Suppressor macrophage treated with lipopolysaccharide for 4 hours (primary cell): ENCODE measurements at places on chromosomes 6 and 20.

- peak; percentile 82 for DNase-seq
Measured at GRCh38 chr6:3748208-3749066, 3.1 kb downstream of the PXDC1 start.

DNA sequence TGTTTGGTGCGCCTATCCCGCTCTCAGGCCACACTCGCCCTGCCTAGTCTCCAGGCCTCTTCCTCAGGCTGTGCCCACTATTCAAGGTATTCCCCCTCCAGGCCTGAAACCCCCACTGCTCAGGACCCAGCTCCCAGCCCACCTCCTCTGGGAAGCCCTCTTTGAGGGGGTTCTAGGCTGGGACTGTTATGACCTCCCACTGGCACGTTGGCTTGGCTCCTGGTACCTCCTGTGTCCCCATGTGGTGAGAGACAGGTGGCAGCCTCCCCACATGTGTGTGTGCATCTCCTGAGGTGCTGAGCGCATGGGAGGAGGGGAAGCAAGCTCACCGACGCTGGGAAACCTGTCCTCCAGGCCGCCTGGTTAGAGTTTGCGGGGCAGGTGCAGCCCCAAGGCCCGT is 82.5 kb downstream of the EDN3 start:
- no peak for DNase-seq

DNA sequence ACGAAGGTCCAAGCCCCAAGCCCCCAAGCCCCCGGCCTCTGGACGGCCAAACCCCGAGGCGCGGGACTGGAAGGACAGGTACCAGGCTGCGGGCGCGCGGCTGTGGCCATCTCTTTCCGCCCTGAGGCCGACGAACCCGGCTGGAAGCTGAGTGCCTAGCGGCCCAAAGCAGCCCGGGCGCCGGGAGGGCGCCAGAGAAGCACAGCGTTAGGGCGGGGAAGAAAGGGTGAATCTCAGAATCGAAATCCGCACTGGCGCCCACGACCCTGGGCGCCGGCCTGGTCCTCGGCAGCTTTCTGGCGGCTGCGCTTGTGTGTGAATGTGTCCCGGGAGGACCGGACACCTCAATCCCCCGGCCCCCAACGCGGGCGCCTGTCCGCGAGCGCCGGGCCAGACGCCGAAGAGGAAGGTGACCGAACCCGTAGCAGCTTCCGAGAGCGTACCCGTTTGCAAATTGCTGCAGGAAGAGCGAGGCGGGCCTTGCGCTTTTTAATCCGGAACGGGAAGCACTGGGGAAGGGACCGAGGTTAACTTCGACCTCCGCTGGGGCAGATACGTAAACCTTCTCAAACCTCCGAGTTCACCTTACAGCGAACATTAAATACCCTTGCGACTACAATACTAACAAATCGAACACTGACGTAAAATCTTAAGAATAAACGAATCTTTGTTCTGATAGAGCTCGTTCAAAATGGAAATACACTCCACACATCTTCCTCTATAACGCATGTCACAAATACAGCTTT is 2.9 kb downstream of the NRN1 start:
- peak; percentile 64 for DNase-seq

DNA sequence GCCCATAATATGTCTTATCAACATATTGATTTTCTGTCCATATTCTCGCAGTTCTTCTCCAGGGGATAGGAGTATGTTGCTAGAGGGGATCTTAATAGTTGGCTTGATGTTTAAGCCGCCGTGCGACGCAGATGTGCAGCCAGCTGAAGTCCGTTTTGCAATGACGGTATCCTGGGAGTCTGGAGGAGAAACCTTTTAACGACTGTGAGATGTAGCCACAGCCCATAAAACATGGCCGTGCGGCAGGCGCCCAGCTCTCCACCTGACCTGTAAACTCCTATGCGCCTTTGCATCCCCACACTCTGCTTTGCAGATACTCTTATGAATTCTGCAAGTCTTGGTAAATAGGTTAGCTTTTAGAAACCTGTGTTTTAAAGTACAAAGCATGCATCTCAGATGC is 36.9 kb downstream of the BMP6 start:
- no peak for DNase-seq

DNA sequence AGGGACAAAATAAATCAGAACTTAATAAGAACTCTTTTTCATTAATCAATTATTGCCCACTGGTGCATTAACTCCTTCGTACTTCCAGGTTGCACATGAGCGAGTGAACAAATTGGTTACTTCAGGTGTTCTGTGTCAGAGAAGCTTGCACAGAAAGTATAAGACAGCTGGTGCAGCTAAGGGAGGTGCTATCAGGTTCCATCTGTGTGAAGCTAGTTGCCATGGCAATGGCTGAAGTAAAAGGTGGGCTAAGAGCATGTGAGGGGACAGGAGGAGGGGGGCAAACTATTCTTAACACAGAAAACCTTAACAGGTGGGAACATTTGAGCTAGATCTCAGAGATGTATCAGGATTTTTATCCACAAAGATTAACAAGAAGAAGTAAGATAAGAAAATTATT is 81.6 kb downstream of the MANEA start:
- DNase-seq, result no peak

DNA sequence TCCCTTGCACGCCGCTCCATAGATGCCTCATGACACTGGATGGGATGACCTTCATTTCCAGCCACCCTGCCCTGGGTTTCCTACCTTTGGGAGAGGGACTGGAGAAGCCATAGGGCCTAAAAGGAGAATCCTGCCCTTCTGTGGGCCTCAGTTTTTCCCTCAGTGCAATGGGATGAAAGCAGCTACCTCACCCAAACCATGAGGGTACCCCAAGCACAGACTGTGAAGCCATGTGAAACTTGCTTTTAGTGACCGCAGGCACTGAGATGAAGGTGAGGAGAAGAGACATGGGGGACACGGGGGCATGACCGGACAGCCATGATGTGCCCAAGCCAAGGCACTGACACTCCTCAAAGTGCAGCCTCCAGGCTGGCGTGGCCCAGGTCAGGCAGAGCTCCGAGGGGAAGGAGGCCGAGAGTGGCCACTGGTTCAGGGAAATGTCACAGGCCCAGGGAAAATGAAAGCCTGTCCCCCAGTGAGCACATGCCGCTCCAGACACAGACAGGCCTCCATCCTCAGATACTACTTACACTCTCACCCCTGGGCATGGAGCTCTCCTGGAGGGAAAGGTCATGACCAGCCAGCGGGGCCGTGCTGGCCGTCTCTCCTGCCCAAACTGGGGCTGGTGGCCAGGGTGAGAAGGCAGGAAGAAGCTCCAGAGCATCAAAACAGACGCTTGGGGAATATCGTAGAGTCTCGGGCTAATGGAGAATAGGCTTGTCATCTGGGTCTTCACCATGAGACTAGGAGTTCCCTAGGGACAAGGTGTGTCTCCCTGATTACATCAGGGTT is 116.2 kb downstream of the GRM4 start:
- DNase-seq, result no peak

DNA sequence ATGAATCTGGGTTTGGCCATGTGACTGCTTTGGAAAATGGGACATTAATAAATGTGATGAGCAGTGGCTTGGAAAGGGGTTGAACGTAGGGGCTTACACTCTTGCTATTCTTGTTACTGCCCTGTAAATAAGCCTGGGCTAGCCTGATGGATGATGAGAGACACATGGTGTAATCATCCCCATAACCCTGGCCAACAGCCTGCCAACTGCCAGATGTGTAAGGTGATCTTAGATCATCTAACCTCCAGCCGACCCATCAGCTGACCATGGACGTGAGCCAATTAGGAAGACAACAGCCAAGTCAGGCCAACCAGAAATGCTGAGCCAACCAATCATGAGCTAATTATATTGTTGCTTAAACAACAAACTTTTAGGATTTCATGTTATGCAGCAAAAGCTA is 25.2 kb downstream of the FBXO30 start:
- DNase-seq, result no peak

DNA sequence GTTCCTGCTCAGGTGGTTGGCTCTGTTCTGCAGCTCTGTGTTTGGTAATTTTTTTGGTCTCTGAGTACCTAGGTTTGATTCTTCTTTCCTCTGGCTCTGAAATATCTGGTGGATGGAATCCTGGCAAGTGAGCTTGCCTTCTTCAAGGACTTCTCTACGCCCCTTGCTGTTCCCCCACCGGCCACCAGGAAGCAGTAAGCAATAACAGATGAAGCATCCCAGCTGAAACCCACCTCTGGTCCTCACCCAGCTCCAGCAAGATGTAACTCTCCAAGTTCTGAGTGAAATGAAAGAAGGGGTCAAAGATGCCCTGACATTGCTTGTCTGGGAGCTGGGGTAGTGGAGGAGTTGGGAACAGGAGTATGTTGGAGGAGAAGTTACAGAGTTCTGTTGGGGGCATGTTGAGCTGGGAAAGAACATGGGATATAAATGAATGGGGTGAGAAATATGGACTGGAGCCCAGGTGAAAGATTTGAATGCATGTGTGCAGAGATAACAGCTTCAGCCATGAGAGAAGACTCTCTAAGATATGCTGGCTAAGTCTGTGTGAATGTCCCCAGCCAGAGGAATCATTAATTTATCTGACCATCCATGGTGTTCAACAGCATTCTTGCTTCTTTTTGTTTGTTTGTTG is 51.3 kb upstream of the GLP1R start:
- peak; percentile 11 for DNase-seq

DNA sequence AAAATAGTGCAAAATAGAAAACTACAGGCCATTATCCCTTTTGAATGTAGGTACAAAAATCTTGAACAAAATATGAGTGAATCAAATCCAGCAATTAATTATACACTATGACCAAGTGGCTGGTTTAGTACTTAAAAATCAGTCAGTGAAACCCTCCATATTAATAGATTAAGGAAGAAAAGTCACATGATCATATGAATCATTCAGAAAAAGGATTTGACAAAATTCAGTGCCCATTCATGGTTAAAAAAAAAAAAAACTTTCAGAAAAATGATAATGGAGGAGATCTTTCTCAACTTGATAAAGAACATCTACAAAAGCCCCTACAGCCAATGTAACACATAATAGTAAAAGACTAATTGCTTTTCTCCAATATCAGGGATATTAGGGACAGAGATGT is 75.0 kb downstream of the FAM120B start:
- peak; percentile 21 for DNase-seq

DNA sequence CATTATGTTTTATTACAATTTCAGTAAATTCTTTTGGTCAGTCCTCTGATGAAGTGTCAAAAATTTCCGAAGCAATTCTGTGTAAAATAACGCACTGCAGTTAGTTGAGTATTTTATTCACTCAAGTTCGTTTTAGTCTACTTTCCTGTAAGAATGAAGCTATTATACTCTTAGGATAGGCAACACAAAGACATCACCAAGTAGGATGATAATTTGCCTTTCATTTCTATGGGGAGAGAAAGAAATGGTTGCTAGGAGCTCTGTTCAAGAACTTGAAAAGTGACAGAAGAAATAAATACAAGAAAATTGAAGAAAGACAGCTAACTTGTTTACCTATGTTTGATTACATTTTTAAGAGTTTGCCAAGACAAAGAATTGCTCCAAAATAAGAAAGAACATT is 290.4 kb downstream of the EYS start:
- DNase-seq, result no peak

DNA sequence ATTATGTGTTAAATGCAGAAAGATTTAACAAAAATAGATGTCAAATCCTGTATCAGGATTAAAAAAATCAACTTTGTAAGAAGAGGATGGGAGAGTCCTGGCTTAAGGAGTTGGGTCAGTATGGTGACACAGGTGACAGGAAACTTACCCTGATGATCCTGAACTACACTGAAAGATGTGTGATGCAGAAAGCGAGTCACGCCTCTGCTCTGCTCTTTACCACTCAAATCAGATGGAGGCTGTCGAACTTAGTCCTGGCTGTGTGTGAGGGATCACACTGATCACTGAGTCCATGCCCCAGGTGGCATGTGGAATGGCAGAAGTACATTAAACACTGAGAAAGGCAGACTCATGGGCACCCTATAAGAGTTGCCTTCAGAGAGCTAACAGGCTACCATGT is 92.9 kb downstream of the GJA10 start:
- no peak for DNase-seq

DNA sequence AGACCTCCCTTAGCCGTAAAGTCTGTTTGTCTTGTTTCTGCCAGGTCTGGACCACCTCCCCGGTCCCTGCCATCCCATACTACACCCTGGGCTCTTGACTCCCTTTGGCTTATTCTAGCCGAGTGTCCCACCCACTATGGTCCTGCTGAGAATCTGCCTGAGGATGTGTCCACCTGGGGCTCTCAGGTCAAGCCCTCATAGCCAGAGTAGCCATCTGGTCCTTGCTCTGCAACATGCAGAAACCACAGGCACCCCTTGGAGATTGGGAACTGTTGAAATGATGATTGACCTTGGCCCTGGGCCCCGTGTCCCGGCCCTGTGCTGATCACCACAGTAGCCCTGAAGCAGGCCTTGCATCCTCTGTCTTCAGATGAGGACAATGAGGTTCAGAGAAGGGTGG is 44.0 kb downstream of the VSTM2L start:
- DNase-seq, result no peak
